H1 (cell line): ENCODE measurements at places on chromosomes 11 and 22.
A peak's percentile ranks its signal among the peaks of the same experiment; 100 is the strongest.

DNA sequence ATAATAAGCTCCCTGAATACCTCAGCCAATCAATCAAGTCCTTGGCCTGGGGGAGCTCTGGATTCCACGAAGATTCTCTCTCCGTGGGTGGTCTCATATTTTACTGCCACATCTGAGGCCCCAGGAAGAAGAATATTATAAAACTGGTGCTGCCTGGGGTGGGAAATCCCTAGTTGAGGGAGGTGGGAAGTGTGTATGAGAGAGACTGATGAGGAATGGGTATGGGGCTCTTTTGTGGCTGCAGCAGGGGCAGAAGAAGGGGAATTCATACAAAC, 71.5 kb downstream of the SYN3 start:
- 0 out of 2 replicates have a peak, but pooled peaks cover 2% of the 10 kb centered on the region for H3K36me3 ChIP-seq
- H3K27me3 ChIP-seq = no peaks in the 10 kb centered on the region
- H3K4me3 ChIP-seq = no peak overlapping the region
- H3K27ac ChIP-seq = no peak overlapping the region

- DNase-seq = peak; percentile 81
- H3K27me3 ChIP-seq = no peaks in the 10 kb centered on the region
- no peaks in the 10 kb centered on the region for H3K36me3 ChIP-seq
- H3K4me1 ChIP-seq = peaks cover 7% of the 10 kb centered on the region; the same call in 1 of the 2 replicates
- no peak overlapping the region for H3K4me3 ChIP-seq
These were observed 548.5 kb downstream of the BUD13 start for GRCh38 chr11:116224154-116224888.

- no peak overlapping the region for H3K27ac ChIP-seq
- DNase-seq = no peak
- no peaks in the 10 kb centered on the region for H3K4me1 ChIP-seq
- no peaks in the 10 kb centered on the region for H3K36me3 ChIP-seq
These were observed 2171.4 kb downstream of the LRRC4C start for GRCh38 chr11:39288011-39288410.

- H3K27ac ChIP-seq = no peak overlapping the region
- H3K27me3 ChIP-seq = no peaks in the 10 kb centered on the region
- H3K36me3 ChIP-seq = no peaks in the 10 kb centered on the region
These were observed 42.7 kb downstream of the SLC1A2 start for GRCh38 chr11:35376613-35377012.

GRCh38 chr11:4436411-4436810, 12.7 kb upstream of the OR52K2 start:
- no peak overlapping the region for H3K4me3 ChIP-seq
- H3K27me3 ChIP-seq = no peaks in the 10 kb centered on the region
- H3K4me1 ChIP-seq = no peaks in the 10 kb centered on the region
- DNase-seq = no peak

DNA sequence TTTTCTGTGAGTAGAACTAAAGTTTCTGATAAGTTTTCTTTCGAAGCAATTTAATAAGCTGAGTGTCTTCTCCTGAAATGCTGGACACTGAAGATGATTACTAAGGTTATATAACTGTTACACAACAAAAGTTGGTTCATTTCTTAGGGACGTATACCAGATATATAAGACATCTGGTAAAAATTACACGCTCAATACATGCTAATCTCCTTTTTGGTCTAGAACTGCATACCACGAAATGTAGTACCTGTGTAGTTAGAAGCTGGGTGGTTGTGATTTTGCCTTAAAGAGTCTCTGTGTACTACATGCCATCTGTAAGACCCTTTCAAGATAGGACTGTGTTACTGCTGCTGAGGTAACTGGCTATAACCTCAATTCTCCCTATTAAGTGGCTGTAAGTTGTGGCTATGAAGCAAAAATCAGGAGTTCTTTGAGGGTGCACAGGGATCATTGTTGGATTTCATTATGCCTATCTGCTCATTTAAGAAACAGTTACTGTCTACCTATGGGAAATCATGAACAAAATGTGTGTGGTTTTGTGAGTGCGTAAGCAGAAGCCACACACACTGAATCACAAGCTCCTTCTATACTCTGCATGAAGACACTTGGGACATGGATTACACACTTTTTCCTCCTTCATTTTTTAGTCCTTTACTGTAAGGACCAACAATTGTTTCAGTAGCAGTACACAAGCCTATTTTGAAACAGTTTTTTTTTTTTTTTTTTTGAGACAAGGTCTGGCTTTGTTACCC, 195.9 kb downstream of the SWAP70 start:
- no peak overlapping the region for H3K27ac ChIP-seq
- H3K36me3 ChIP-seq = peaks cover 6% of the 10 kb centered on the region
- no peak for DNase-seq
- no peaks in the 10 kb centered on the region for H3K27me3 ChIP-seq

DNA sequence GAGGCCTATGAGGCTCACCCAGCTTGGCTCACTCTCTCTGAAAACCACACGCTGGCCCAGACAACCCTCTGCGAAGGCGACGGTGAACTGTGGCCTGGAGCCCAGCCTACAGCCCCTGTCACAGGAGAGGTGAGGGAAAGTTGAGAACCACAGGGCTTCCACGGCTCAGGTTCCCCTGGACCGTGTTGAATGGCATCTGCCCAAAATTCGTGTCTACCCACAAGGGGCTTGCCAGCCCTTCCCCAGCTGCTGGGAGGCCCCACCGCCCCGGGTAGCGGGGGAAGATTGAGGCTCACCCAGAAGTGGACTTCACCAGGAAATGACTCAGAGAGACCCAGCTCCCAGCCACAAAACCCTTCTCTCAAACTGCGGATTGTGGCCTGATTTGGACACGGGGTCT, 197.1 kb downstream of the CTTN start:
- H3K27me3 ChIP-seq = no peaks in the 10 kb centered on the region
- H3K36me3 ChIP-seq = no peaks in the 10 kb centered on the region
- no peaks in the 10 kb centered on the region; the same call in 1 of the 2 replicates for H3K4me1 ChIP-seq
- no peak overlapping the region for H3K27ac ChIP-seq
- no peak for DNase-seq

DNA sequence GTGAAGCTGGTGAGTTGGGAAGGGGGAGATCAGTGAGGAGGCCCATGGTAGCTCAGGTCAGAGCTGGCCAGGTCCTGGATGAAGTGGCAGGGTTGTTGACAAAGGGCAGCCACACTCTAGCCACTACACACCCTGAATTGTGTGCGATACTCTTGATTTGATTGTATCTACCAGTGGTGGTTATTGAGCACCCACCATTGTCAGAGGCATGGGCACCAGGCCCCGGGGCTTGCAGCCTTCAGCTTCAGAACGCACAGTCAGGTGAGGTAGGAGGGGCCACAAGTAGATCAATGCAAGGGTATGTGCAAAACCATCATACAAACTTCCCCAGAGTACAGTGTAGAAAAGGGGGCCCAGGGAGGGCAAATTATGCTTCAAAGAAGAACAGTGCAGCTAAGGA, 38.1 kb downstream of the MICAL2 start:
- no peaks in the 10 kb centered on the region for H3K4me1 ChIP-seq
- DNase-seq = no peak
- no peak overlapping the region for H3K4me3 ChIP-seq
- H3K27me3 ChIP-seq = no peaks in the 10 kb centered on the region; the same call in 1 of the 2 replicates
- H3K27ac ChIP-seq = no peak overlapping the region

DNA sequence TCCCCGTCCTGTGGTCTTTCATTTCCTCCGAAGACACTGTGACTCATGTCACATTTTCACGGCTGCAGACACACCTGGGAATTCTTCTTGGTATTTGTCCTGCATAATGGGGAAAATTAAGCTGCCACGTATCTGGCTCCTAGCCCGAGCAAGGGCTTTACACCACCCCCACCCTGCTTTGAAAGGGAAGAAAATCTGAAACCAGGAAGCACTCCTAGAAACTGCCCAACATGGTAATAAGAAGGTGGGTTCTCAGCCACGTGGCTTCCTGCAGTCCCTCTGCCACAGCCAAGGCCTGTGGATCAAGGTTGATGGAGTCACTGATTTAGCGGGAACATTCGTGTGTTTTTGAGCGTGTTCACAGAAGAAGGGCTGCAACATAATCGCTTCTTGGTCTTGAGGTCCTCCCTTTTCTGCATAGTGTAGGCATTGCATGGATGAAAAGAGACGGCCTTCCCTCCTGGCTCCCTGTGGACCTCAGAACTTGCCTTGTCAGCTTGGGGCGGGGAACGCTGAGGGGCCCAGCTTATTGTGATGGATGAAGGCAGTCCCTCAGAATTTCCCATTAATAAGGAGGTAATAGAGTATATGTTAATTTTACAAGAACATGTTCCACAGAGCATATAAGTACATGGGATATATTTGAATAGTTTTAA, 292.0 kb downstream of the NTM start:
- peaks cover 21% of the 10 kb centered on the region for H3K4me1 ChIP-seq
- H3K27me3 ChIP-seq = no peaks in the 10 kb centered on the region
- no peak overlapping the region for H3K4me3 ChIP-seq
- no peak overlapping the region for H3K27ac ChIP-seq
- H3K36me3 ChIP-seq = no peaks in the 10 kb centered on the region

DNA sequence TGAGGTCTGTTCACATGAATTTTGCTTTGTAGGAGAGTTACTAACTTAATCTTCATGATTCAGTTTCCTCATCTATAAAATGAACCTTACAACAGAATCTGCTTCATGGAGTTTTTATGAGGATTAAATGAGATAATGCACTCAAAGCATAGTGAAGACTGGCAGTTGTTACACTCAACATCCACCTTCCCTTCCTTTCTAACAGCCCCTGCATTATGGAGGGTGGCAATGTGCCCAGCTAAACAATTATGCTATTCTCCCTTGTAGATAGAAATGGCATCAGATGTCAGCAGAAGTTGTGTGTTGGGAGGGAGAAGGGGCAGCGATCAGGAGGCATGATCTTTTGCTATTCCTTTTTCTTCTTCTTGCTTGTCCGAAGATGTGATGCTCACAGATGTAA, 6.5 kb downstream of the POU2AF1 start:
- H3K4me1 ChIP-seq = no peaks in the 10 kb centered on the region
- no peak for DNase-seq
- no peaks in the 10 kb centered on the region for H3K27me3 ChIP-seq
- H3K36me3 ChIP-seq = no peaks in the 10 kb centered on the region
- no peak overlapping the region for H3K27ac ChIP-seq

DNA sequence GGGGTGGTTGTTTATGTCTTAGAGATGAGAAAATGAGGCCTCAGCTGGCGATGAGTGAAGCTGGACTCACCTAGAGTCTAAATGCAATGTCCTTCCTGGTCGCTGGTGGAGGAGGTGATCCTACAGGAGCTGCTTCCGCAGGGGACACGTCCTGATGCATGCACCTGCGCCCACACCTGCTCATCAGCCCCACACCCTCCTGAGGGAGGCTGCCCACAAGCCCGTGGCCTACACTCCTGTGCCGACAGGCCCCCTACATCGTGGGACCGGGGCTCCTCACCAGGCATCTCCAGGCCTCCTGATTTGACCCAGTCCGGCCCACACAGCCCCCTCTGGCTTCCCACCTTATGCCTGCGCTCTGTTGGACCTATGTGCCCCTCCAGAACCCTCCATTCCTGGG, 857.2 kb downstream of the TBC1D22A start:
- H3K4me1 ChIP-seq = 0 out of 2 replicates have a peak, but pooled peaks cover 2% of the 10 kb centered on the region
- H3K4me3 ChIP-seq = no peak overlapping the region
- DNase-seq = peak; percentile 29
- H3K27ac ChIP-seq = no peak overlapping the region

- H3K4me1 ChIP-seq = 0 out of 2 replicates have a peak, but pooled peaks cover 3% of the 10 kb centered on the region
- H3K27ac ChIP-seq = no peak overlapping the region
- no peak overlapping the region for H3K4me3 ChIP-seq
These were observed 28.0 kb downstream of the CHRDL2 start for GRCh38 chr11:74703211-74703610.
